ENCODE measurements at places on chromosomes 2 and 18.

DNA sequence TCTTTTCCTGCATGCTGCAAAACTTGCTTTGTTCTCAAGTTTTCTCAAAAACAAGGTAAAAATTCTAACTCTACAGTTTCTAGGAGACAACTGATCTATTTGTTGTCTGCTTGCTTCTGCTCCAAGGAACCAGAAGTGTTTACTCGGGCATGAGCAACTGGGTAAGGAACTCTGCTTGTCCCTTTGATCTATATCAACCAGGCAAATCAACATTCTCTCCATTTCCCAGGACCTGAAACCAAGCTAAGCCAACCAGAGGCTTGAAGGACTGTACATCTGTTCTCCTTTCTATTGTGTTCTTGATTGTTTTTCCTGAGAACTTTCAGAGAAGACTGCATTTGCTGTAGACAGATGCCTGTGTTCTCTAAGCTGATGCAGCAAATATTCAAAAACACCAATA lies 335.0 kb upstream of the KCNH7 start:
- DNase-seq = no peak

GRCh38 chr2:71078624-71079023 lies 10.2 kb downstream of the NAGK start:
- no peak for DNase-seq

DNA sequence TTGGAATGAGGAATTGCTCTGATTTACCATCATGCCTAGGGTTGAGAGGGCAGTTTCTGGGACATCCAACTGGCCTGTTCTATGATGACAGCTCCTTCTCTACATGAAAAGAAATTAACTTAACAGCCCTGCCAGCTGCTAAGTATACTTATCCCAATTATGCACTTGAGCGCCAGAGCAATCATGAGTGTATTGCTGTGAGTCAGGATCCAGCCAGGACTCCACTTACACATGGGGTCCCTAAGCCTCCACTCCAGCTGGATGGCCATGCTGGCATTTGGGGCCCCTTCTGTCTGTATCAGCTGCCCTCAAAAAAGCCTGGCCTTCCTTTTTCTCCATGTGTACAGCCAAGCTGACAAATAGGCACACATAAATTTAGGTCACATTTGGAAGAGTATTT lies 481.9 kb downstream of the TMX3 start:
- DNase-seq = no peak

- no peak for DNase-seq
Observed at GRCh38 chr2:71782323-71782722, 329.0 kb downstream of the DYSF start.

GRCh38 chr18:45073556-45073955 lies 392.9 kb downstream of the SETBP1 start:
- DNase-seq = no peak

DNA sequence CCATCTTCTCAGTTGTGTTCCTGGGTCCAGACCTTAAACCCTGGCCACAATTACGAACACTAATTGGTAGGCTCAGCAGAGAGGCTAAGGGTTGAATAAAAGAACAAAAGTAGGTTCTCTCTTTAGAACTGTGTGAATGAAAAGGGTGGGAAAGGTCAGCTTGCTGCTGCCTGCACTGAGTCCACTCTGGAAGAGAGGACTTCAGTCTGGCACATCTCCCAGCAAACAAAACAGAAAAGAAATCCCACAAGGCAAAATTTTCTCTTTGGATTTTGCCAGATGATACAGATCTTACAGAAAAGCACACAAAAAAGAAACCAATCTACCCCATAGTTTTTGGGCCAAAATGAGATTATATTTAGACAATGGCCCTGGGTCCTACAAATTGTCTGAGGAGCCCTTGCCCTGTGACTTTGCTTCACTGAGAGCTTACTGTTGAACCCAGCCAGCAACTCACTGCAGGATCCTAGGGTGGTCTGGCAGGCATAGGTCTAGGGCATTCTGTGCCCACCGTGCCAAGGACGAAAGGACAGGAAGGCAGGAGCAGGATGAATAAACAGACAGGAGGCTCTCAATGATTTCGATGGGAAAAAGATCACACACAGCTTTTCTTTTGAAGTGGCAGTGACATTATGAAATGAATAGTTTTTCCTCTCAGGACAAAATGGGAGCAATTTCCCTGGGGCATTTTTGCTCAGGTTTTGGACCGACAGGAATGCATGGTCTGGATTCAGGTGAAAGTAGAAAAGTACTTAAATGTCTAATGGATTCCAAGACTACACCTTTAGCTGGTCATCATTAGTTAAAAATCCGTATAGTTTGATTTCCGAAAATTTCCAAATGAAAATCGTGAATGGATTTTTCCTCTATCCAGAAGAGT lies 68.4 kb upstream of the STAM2 start:
- no peak for DNase-seq

- no peak for DNase-seq
Observed at GRCh38 chr2:74031221-74031620, 46.5 kb downstream of the TET3 start.

- no peak for DNase-seq
Observed at GRCh38 chr2:134413912-134414311, 160.0 kb downstream of the MGAT5 start.

- no peak for DNase-seq
Observed at GRCh38 chr2:18268400-18268799, 292.1 kb downstream of the RDH14 start.

GRCh38 chr2:178404368-178404767 lies 46.6 kb downstream of the PRKRA start:
- DNase-seq = peak; percentile 94

GRCh38 chr18:44786688-44787087 lies 106.0 kb downstream of the SETBP1 start:
- no peak for DNase-seq

DNA sequence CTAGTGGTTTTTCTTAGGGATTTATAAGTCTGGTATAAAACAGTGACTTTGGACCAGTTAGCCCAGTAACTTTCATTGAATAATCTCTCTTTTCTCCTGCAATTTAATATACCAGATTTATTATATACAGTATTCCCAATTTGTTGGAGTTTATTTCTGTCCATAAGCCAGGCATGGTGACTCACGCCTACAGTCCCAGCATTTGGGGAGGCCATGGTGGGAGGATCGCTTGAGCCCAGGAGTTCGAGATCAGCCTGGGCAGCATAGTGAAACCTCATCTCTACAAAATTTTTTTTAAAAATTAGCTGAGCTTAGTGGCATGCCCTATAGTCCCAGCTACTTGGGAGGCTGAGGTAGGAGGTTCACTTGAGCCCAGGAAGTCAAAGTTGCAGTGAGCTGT lies 26.7 kb downstream of the CNNM4 start:
- no peak for DNase-seq

GRCh38 chr2:149885946-149886345 lies 298.4 kb upstream of the MMADHC start:
- DNase-seq = no peak

DNA sequence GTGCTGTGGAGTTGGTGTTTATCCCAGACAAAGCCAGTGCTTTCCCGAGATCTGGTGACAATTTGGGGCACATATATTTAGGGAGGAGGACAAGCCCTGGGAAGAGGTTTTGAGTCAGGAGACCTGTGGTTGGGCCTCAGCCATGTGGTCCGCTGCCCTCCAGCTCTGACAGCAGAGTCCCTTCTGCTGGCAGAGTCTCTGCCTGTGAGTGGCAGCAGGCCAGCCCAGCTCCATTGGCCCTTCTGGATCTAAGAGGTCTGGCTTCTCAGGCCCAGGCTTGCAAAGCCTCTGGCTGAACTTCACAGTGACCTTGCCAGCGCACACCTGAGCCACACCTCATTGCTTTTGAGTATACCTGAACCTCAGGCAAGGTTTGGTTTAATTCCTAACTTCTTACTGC lies 115.3 kb downstream of the BCL2L11 start:
- no peak for DNase-seq

DNA sequence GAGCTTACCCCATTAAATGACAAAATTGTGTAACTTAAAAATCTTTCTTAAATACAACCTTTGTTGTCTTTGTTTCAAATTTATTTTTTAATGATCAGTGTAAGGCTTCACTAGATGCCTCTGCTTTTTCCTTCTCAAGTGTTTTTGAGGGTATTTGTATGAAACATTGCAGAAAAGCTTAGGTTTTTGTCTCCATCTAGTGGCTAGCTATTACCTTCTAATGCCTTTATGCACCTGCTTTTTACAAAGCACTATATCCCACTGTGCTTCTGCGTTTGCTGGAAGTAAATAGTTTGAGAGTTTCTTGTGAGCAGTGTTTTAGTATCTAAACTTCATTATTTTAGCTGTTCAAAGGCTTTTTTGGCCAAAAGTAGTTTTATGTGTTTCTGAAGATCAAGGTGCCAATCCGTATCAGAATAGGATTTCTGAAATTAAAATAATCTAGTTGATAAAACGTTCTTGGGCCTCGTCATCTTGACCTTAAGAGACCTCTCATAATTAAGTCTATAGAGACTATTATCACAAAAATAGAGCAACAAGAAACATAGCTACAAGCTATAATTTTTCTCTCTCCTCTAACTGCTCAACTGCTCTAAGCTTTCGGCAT lies 47.0 kb downstream of the IWS1 start:
- DNase-seq = peak; percentile 43

DNA sequence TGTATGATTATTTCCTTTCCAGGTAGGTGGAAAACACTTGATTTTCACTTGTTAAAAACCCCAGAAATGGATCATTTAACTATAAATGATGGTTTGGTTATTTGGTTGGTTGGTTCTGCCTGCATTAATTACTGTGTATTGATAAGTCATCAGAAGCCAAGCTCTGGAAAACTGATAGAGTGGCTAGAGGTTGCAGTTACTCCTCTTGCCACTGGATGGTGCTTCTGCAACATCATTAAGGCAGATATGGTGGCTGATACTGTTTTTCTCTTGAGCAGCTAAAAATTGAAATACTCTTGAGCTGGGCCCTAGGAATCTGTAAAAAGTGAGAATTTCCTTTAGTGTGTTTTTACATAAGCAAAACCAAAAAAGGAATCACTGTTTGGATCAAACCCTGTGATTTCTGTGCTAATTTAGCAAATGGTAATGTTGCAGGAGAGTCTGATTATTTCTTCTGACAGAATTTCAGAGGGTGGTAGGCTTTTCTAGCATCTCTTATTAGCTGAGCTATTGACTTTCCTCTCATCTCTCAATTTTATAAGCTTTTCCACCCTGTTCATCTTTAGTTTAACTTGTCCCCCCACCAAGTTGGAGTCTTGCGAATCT lies 54.3 kb downstream of the RAB10 start:
- DNase-seq = peak; percentile 46

- no peak for DNase-seq
Observed at GRCh38 chr2:205749078-205749477, 66.8 kb downstream of the NRP2 start.

DNA sequence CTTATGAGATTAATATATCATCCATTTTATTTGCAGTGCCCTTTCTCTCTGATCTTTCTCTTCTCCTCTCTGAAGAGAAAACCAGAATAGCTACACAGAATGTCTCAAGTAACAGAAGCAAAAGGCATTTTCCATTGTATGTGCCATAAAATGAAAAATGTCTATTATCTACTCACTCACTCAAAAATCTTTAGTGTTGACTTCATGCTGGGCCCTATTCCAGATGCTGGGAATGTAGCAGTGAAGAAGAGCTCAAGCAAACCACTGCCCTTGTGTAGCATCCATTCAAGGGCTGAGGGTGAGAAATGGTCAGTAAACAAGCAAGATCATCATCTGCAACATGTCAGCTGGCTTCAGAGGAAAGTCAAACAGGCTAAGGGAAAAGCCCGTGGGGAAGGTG lies 427.7 kb downstream of the METTL4 start:
- no peak for DNase-seq

DNA sequence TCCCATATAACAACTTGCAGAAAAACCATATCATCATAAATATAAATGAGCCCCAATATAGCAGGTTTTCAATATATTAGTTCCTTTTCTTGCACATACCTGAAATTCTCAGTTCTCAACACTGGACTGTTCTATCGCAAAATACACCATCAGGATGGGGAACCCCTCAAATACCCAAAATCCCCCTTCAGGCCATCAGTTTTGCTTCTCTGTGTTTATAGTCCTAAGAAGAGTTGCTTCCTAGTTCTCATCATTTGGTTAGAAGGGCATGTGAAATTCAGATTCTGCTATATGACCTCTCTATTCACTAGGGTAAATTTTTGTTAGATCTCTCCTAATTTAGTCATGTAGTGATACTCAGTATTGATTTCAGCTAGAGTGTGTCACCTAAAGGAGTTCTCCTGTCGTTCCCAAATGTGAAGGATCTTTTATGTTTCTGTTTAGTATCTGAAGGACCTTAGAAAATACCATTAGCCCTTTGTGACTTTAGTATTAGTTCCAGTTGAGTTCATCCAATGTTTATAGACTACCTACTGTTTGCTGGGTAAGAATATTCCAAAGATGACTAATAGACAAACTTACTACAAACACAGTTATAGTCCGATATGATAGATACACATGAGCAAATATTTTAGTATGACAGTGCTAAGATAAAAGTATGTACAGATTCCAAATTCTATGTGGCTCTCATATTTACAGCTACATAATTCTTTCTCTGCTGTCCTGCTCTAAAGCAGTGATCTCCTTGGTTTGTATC lies 115.8 kb downstream of the TTC27 start:
- no peak for DNase-seq

DNA sequence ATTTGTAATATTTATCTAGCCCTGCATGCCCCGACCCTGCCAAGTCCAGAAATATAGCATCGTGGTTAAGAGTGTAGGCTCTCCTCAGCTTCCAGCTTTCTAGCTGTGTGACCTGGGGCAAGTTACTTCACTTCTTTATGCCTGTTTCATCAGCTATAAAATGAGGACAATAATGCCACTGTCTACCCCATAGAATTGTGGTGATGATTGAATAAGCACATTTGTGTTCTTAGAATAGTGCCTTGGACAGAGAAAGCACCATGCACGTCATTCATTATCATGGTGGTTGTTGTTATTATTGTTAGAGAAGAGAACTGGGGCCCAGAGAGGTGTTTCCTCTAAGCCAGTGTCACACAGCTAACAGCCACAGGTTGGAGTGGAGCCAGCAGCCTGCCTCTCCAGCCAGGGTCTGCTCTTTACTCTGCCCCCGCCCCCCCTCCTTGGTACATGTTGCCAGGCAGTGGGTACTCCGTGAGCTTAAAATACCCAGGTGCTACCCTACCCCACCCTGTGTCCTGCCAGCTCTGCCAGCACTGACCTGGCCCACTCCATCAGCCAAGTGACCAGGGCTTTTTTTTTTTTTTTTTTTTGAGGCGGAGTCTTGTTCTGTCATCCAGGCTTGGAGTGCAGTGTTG lies 202.1 kb downstream of the CTIF start:
- DNase-seq = no peak

DNA sequence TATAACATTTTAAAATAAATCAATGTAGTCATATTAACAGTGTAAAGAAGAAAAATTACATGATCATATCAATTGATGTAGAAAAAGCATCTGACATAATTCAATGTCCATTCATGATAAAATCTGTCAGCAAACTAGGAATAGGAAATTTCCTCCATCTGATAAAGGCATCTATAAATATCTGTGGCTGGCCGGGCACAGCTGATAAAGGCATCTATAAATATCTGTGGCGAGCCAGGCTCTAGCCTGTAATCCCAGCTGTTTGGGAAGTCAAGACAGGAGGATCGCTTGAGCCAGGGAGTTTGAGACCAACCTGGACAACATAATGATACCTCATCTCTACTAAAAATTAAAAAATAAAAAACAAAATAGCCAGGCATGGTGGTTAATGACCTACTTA lies 18.1 kb upstream of the RANBP2 start:
- no peak for DNase-seq
